ENCODE measurements at places on chromosomes 2 and 18.

GRCh38 chr2:10741139-10741538, 19.7 kb downstream of the ATP6V1C2 start:
- peak; percentile 75 for DNase-seq

- DNase-seq, result no peak
Measured at GRCh38 chr2:191757208-191757607, 79.3 kb downstream of the NABP1 start.

DNA sequence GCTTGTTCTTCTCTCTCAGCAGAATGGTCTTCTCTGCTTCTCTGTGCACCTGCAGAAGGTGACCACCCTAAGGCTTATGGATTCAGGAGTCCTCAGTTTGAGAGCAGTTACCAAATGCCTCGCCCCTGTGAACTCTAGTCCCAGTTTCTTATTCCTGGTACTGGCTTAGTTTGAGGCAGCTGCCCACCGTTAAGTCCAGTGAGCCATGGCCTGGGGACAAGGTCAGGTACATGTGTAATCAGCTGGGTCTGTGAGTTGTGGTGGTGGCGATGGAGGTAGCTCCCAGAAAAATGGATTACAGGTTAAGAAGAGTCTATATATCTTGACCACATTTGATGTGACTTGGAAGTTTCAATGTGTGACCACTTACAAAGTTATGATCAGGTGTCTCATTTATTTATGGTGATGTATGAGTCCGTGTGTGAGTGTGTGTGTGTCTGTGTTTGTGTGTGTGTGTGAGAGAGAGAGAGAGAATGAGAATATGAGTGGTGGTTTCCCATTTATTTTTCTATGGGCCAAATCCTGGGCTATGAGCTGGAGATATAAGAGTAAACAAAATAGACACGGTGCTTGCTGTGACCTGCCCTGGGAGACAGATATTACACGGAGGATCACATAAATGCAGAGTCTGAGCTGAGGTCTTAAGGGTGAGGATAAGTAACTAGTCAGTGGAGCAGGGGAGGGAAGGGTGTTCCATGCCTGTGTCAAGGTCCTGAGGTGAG, 13.0 kb upstream of the IL1RN start:
- DNase-seq, result no peak

GRCh38 chr2:23478087-23478932, 93.3 kb downstream of the KLHL29 start:
- DNase-seq, result no peak

DNA sequence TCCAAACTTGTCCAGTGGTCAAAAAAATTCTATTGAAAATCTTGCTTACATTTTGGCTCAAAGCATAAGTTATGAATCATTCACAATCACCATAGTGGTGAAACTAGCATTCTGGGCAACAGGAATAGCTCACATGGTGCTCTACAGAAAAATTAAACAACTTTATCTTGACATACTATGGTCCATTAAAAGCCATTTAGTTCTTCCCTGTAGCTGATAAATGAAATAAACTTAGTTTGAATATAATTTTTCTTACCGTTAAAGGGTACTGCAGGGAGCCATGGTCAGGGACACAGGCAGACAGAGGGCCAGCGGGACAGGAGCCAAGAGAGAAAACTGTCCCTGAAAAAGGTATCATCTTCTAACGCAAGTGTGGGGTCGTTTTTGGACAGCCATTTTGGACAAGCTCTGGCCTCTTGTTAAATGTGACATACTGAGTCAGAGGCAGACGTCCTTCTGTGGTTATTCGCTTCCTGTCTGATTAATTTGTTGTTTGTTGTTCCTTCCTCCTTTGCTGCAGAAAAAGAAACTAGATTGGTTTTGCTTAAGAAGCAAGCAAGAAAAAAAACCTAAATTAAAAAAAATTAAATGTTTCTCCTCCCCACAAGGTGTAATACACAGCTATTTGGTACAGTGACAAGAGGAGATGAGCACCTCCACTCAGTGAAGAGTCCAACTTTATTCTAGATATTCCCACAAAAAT, at the start of gene WIPF1:
Gene WIPF1, minus strand, starts transcription at position 460 of the 703 bp plus-strand sequence. CDS start 12,231 bp downstream, outside the sequence.
- DNase-seq, result no peak

Data from HAP-1 (cell line).